CD4-positive, alpha-beta T cell treated with Interleukin-1 beta for 1 hour (primary cell): ENCODE measurements at places on chromosomes 16 and 17.
A peak's percentile ranks its signal among the peaks of the same experiment; 100 is the strongest.

DNA sequence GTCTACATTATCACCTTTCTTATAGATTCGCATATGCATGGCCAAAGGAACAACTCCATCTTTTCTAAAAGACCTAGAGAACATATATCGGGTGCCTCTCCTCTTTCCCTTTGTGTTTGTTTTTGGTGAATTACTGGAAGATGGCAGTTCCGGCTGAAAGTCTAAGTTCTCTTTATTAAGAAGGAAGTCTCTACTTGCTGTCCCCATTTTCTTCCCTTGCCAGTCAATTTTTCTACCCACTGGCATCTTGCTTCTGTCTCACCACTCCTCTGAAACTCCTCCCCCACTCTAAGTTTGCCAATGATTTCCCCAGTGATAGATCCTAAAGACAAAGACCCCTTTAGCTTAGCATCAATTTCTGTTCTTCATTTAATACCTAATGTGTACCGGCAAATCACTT, 93.9 kb upstream of the CORO6 start:
- no peak for DNase-seq

DNA sequence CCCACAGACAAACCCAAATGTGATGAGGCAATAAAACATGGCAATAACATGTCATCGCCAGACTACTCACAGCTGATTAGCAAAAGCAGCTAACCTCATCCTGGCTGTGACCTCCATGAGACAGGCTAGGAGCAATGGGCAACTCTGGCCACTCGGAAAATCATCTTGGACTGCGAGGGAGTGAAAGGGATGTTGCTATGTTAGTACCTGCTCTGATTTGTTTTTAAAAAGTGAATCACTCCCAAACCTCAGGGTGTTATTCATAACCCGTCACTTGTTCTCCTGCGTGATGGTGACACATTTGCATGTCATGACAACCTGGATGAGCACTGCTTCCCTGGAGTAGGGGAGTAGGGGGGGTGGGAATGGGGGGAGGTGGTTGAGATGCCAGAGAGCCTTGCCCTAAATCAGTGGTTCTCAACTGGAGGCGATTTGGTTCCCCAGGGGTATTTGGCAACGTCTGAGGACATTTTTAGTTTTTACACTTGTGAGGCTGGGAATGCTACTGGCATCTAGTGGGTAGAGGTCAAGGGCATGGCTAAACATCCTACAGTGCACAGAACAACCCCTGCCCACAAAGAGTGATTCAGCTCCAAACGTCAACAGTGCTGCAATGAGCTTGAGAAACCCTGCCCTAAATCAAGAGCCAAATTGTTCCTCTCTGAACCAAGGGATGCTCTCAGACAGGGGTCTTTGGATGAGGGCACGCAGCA, 241.7 kb downstream of the SOX9 start:
- DNase-seq, result no peak

DNA sequence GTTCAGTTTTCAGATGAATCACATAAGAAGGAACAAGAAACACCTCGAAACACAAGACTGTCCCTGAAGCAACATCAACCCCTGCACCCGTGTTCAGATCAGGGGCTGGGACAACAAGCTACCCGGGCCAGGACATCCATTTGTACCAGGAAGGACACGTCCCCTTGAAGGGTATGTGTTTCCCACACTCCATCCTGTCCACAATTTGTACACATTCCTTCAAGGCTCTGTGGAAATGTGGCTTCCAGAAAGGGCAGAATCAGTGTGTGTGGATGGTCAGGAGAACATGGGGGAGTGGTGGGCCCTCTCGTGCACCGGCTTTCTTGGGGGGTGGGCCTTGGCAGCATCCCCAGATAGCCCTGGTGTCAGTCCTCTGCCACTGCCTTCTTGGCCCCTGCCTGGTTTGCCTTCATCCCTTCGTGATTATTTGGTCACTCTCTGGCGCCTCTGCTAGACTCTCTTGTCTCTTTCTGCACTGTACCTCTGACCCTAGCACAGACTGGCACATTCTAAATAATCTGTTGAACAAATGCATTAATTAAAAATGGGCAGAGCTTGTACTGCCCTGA, 10.3 kb downstream of the KIFC3 start:
- DNase-seq, result no peak

- no peak for DNase-seq
These were observed 336.4 kb downstream of the SEC14L1 start for GRCh38 chr17:77476931-77477805.

DNA sequence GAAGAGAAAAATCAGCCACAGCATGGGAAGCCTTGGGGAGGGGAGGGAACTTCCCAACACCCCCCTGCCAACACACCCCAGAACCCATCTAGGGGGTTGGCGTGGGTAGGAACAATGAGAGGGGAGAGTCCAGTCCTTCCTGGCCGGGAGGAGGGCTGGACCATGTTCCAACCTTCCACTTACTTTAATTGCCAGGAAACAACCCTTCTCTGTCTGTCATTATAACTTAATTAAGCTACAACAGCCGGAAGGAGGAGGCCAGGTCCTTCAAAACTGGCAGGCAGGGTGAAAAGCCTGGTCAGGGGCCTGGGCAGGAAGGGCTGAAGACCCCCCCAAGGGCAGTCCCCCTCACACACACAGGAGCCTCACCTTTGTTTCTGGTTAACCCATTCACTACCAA, 447.0 kb downstream of the SOX9 start:
- no peak for DNase-seq

DNA sequence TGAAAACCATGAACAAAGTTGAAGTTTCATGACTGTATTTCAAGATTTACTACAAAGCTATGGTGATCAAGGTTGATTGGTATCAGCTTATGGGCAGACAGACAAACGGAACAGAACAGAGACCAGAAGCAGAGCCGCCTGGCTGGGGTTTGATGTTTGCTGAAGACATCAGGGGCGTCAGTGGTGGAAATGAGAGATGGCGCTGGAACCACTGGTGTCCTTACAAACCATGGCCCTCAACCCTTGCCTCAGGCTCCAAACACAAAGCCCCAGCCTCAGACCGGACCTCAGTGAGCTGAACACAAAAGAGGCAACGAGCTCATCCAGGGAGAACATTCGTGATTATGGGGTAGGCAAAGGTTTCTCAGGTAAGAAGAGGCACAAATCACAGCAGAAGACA, 113.0 kb upstream of the METRNL start:
- no peak for DNase-seq

GRCh38 chr16:27321013-27321915, 7.5 kb downstream of the IL4R start:
- DNase-seq, result no peak

GRCh38 chr17:28916302-28916934, 13.5 kb upstream of the DHRS13 start:
- peak; percentile 51 for DNase-seq

- DNase-seq, result no peak
These were observed 950 bp upstream of the MYO1C start for GRCh38 chr17:1493291-1493980.

- no peak for DNase-seq
These were observed 71.6 kb downstream of the PGS1 start for GRCh38 chr17:78449983-78450595.

GRCh38 chr16:86604436-86605193, 26.3 kb downstream of the FOXL1 start:
- DNase-seq, result peak; percentile 61

- DNase-seq, result no peak
These were observed 25.2 kb upstream of the GPRC5B start for GRCh38 chr16:19909750-19910322.
